ENCODE measurements at places on chromosomes 13 and 19.

- peak; percentile 38 for DNase-seq
Observed at GRCh38 chr13:114131583-114132418, 622 bp downstream of the RASA3 start.

DNA sequence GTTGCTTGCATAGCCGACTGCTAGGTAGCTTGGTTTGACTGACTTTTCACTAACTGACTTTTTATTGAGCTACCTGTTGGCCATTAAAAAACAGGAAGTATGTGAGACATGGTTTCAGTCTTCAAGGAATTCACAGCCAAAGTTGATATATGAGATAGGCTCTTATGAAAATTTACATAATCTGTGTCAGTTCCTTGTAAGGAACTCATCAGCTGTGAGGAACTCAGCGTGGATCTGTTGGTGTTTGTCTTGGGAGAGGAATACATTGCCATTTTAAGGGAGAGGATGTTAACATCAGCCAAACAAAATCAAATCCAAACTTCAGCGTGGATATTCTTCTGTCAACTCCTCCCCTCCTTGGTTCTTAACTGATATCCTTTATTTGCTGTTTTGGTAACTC is 2.0 kb downstream of the RNF113B start:
- DNase-seq: no peak

- DNase-seq: no peak
Observed at GRCh38 chr13:26821672-26822071, 61.1 kb upstream of the GPR12 start.

DNA sequence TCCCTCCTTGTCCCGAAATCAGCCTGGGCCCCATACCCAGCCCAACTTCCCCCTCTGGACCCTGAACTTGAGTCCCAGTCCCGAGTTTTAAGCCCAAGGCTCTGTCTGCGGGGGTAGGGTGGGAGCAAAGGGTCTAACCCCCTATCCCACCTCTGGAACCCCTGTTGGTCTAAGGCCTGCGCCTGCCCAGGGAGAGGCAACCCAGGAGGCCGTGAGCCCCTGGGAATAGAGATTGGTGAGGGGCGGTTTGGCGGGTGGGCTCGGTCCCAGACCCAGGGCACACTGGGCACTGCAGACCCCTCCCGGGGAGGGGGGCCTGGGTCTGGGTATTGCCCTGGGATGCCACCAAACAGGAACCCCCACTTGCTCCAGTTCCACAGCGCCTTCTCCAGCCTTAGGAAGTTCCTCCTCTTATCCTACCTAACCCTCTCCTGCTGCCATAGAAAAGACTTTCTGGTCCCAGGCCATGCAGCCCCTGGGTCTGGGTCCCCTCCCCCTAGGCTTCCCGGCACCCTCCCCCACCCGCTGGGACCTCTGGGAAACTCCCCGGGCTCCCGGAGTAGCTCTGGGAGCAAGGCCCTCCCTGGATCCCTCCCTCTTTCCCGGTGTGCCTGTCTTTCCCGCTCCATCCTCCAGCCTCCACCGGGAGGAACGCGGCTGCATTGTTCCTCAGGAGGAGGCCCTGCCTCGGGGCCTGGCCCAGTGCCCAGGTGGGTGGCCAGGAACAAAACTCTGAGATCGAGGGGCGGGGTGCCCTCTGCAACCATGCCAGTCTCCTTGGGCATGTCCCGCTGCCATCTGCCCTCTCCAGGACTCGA is 33.6 kb upstream of the NANOS3 start:
- peak; percentile 77 for DNase-seq

- DNase-seq: no peak
Observed at GRCh38 chr13:59312776-59313175, 851.0 kb downstream of the DIAPH3 start.

DNA sequence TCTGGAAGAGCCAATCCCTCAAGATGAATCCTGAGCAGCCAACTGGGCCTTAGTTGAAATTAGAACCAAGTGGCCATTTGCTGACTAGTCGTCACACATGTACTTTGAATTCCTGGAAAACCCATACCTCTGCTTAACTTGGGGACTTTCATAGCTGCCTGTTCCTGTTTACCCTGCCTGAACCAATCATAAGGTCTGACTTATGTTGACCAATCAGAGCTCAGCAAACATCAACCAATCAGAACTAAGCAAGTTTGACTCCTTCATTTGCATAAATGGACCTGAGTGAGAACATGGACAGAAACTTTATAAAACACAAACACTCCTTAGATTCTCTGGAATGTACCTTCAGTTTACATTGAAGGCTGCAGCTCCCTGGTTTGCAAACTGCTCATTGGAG is 50.8 kb downstream of the LATS2 start:
- no peak for DNase-seq

- no peak for DNase-seq
Observed at GRCh38 chr19:18741124-18742121, 49.7 kb downstream of the COMP start.

- no peak for DNase-seq
Observed at GRCh38 chr13:75071796-75072195, 410.2 kb downstream of the TBC1D4 start.

- no peak for DNase-seq
Observed at GRCh38 chr19:42409477-42409876, 17.7 kb downstream of the LIPE start.

GRCh38 chr13:56687131-56687530 is 453.6 kb upstream of the PRR20A start:
- no peak for DNase-seq

DNA sequence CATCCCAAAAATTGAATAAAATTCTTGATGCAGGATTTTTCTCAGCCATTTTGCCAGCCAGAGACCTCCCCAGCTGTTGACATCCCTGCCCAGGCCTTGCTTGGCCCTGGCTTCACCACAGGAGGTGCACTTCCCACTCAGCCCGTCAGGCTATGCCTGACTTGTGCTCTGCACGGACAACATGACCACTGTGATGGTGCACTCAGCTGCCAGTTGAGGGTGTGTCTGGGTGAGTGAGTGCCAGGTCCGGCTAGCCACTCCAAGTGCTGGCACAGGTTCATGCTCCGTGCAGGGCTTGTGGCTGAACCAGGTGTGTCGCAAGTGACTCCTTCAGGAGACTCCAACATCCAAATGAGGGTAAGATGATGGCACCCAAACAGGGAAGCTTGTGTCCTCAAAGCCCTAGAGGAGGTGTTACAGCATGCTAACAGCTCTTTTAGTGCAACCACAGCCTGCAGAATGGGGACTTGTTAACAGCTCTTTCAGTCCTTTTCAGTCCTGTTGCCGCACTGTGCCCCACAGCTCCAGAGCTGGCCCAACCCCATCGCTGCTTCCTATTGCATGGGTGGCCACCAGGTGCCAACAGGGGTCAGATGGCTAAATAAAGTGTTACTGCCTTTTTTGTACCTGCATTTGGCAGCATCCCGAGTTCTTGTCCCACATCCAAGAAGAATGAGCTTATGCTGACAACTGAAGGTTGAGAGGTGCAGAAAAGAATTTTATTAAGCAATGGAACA is 380.7 kb downstream of the SLITRK5 start:
- DNase-seq: no peak

DNA sequence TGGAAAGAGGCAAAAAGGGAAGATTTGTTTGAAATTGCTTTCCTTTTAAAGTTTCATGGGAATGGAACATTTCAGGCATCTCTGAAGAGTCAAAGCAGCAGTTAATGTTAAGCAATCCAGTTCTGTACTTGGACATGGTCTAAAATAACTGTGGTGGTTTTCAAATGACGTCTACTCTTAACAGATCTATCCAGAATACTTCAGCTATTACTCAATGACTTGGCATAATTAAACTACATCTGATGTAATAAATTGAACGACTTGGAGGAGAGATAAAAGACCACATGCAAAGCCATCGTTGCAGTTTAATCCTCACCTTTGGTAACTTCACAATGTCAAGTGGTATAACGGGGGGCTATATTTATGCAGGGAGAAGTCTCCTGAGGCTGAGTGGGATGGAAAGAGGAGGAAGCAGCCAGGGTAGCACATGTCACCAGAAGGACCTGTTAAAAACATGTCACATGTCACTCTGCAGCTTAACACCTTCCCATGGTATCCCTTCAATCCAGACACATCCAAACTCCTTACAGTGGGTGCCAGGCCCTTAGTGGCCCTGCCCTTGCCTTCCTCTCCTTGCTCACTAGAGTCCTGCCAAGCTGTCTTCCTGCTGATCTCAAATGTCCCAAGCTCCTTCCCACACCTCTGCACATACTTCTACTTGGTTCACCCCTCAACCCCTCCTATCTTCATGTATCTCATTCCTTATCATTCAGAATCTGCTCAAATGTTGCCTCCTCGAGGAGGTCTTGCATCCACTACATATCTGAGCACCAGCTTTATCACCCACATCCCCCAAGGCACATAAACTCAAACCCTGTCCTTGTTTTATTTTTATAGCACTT is 327.8 kb downstream of the SUCLA2 start:
- DNase-seq: no peak

GRCh38 chr13:113449693-113450347 is 3.5 kb downstream of the ADPRHL1 start:
- no peak for DNase-seq

GRCh38 chr19:8473648-8474476 is 28.6 kb downstream of the PRAM1 start:
- DNase-seq: no peak

GRCh38 chr19:5941673-5942072 is 27.6 kb downstream of the CAPS start:
- no peak for DNase-seq

DNA sequence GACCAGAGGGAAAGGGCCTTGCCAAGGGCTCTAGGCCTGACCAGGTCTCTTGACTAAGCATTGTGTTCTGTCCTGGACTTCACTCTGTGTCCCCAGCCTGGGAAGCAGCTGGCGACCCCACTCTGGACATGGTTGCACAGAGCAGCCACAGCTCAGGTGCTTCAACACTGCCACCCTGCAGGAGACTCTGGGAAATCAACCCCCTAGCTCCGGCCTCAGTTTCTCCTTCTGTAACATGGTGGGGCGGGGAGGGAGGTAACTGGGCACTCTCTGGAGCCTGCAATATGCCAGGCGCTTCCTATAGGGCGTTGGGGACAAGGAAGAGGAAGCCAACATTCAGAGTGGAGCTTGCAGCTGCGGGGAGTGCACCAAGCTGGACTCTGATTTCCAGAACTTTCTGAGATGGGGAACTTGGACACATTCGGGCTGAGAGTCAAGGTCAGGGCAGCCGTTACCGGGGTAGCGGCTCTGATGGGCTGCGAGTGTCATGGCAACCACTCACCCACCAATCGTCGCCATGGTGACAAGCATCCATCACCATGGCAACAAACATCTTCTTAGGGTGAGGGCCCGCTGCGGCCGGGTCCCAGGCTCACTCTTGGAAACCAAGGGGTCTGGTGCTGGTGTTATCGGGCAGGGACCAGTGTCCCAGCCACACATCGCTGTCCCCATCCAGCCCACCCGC is 12.8 kb downstream of the F2RL3 start:
- no peak for DNase-seq

DNA sequence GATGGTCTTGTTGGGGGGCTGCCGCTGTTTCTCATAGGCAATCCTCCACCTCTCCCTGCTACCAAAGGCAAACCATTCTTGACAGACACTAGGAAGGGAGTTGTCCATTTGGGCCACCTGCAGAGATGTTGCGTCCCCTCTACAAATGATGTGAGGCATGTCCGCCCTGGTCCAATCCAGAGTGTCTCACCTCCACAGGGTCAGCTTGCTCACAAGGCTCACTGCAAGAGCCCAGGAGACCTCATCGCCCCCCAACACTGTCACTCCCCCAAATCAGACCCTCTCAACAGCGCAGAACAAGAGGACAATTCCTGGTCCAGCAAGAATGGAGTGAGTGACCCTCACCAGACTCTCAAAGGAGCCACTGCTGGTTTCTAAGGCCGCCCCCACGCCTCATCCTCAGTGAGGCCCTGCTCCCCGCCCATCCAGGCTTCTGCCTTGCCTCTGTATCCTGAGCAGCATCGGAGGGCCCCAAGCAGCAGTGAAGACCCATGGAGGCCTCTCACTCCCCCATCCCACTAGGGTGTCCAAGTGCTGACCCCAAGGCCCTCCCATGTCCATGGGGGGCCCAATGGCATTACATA is 6.5 kb downstream of the HNRNPL start:
- no peak for DNase-seq
